ENCODE measurements at places on chromosomes 11 and 22.

DNA sequence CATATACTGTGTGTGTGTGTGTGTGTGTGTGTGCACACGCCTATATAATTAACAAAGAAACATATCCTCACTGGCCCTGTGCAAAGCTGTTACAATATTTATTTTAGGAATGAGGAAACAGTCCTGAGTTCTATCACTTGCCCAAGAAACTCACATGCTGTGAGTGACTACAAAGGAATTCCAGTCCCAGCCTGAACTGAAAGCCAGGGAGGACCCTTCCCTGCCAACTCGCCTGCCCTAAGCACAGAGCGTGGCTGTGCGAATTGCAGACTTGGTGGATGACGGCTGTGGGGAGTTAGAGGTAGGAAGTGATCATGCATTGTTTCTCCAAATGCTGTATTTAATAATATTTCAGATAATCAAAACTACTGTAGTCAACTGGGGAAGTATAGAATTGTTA is 26.4 kb upstream of the CD5 start:
- DNase-seq: no peak

GRCh38 chr11:33303541-33303940 is 46.4 kb downstream of the HIPK3 start:
- DNase-seq: no peak

DNA sequence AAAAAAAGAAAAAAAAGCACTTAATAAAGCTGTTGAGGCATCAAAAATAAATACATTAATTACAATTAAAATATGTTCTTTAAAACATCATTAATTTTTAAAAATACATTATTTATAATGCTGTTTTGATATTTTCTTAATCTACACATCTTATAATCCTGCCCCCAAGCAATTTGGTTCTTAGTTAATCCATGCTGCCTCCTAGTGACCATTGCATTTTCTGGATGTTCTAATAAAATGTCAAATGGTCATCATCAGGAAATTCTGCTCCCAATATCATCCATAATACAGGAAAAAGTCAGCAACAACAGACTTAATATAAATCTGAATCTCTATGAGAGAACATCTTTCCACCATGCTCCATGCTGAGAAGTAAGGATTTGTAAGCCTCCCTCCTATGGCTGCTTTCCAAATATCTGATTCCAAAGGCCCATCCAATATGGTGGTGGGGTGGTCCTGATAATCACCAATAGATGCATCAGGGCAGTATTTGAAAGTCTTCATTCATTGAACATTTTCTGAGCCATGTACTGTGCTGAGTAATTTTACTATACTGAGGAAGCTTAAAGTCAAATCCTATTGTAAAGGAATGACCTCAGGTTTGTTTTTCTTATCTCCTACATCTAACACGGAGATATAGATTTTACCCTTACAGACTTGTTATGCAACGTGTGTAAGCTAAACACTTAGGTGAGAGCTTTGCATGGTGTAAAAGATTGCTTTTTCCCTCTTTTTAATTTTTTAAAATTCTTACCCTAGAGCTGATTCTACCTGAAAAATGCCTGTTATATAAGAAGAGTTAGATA is 124.7 kb upstream of the BMAL1 start:
- DNase-seq: no peak

- no peak for DNase-seq
Observed at GRCh38 chr22:33706100-33706499, 214.2 kb downstream of the LARGE1 start.

DNA sequence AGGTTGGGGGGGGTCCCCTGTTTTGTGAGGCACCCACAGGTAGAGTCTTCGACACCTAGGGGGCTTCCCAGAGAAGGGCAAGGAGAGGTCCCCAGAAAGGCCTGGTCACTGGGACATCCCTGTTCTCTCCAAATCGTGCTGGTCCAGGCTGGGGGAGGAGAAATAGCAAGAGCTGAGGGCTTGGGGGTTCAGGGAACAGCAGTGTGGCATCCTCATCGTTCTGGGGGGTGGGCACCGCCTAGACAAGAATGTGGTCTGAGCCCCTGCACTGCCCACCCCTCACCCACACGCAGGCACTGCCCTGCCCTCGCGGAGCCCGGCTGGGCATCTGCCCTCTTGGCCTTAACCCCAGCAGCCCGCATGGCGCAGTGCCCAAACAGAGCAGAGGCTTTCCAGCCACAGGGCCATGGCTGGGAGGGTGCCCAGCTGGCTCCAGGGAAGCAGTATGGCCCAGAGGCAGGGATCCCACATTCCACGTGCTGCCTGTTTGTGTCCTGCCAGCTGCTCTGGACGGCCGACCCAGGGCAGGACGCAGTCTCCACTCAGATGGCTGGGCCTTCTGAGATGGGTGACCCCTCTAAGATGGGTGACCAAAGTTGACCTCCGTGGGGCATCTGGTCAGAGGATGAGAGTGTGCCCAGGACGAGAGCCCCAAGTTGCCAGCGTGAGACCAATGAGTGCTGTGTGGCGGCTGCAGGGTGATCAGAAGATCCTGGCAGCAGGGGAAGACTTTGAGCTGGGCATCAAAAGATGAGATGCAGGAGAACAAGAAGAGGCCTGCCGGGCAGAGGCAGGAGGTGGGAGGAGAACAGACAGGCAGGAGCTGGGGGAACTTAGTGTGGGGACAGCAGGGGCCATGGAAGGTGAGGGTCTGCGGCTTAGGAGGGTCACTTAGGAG is 14.4 kb downstream of the SCARF2 start:
- DNase-seq: no peak

- DNase-seq: no peak
Observed at GRCh38 chr11:95972060-95972459, 48.2 kb upstream of the MTMR2 start.

DNA sequence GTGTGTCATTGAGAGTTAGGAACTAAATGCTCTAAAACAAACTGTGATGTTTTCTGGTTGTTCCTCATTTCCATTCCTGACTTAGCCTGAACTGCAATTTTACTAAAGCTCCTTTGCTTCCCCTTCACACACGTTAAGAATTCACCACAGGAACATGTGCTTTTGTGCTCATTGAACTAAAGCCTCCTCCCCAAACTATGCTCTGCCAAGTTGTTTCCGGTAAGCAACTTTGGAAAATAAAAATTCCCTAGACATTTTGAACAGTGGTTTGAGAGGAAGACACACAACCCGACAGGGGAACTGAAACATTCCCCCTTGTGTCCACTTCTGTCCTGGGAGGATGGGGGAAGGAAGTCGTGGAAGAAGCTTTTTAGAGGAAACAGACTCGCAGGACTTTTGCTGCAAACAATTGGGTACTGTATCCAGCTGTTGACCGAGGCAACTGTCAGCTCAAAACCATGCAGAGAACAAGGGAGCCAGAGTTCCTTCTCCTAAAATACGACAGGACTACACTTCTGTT is 66.9 kb downstream of the GAB2 start:
- no peak for DNase-seq

DNA sequence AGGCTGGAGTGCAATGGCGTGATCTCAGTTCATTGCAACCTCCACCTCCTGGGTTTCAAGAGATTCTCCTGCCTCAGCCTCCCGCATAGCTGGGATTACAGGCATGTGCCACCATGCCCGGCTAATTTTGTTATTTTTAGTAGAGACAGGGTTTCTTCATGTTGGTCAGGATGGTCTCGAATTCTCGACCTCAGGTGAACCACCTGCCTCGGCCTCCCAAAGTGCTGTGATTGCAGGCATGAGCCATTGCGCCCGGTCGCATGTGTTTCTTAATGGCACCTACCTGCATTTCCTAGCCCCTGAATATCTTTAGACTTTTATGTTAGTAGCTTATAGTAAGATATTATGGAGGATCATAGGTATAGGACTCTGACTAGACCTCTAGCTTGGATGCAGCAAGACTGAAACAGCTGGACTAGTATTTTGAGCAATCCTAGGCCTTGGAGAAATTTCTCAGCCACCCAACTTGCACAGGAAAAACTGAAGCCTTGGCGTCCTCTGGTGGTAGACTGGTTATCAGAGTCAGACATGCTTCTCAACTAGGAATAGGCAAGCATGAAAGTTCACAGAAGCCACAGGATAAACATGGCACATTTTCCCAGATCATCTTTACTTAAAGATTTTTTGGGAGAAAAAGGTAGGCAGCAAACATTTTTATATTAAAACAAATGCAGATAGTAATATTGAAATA is 22.7 kb upstream of the C1QTNF4 start:
- no peak for DNase-seq

DNA sequence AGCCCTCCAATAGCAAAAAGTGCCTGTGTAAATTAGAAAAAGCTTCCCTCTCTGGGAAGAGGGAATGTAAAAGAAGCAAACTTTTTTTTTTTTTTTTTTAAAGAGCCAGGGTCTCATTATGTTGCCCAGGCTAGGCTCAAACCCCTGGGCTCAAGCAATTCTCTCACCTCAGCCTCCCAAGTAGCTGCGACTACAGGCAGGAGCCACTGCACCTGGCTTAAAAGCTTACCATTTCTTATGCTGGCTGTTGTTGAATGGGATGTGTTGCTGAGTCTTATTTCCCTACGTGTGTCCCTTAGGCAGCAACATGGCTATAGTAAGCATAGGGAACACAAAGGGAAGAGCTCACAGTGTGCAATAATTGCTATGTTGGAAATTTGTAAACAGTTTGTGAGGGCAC is 225.5 kb upstream of the CCDC90B start:
- DNase-seq: no peak

GRCh38 chr22:19218541-19219233 is 40.2 kb upstream of the SLC25A1 start:
- DNase-seq: no peak

GRCh38 chr11:8331767-8332166 is 68.1 kb upstream of the LMO1 start:
- no peak for DNase-seq

- no peak for DNase-seq
Observed at GRCh38 chr11:69511358-69512055, 30.0 kb downstream of the LINC01488 start.

DNA sequence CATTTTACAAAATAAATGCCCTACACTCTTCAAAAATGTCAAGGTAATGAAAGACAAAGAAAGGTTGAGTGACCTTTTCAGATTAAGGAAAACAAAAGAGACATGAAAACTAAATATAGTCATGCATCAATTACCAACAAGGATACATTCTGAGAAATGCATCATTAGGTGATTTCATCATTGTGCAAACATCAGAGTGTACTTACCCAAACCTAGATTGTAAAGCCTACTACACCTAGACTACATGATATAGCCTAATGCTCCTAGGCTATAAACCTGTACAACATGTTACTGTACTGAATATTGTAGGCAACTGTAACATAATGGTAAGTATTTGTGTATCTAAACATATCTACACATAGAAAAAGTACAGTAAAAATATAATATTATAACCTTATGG is 26.7 kb downstream of the INTS4 start:
- no peak for DNase-seq

DNA sequence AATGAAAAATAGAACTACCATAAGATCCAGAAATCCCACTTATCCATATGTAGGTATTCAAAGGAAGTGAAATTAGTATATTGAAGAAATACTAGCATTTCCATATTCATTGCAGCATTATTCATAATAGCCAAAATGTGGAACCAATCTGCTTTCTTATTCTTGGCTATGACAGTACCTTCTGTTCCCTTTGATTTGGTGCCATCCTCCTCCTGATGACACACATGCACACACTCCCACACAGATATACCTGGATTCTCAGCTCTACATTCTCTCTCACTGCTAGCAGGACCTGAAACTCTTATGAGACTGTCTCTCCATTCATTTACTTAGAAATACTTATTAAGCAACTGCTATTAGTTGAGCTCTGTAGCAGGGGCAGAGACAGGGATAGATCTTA is 582.6 kb upstream of the TENM4 start:
- DNase-seq: no peak

- no peak for DNase-seq
Observed at GRCh38 chr11:34964610-34965331, 48.4 kb downstream of the PDHX start.

DNA sequence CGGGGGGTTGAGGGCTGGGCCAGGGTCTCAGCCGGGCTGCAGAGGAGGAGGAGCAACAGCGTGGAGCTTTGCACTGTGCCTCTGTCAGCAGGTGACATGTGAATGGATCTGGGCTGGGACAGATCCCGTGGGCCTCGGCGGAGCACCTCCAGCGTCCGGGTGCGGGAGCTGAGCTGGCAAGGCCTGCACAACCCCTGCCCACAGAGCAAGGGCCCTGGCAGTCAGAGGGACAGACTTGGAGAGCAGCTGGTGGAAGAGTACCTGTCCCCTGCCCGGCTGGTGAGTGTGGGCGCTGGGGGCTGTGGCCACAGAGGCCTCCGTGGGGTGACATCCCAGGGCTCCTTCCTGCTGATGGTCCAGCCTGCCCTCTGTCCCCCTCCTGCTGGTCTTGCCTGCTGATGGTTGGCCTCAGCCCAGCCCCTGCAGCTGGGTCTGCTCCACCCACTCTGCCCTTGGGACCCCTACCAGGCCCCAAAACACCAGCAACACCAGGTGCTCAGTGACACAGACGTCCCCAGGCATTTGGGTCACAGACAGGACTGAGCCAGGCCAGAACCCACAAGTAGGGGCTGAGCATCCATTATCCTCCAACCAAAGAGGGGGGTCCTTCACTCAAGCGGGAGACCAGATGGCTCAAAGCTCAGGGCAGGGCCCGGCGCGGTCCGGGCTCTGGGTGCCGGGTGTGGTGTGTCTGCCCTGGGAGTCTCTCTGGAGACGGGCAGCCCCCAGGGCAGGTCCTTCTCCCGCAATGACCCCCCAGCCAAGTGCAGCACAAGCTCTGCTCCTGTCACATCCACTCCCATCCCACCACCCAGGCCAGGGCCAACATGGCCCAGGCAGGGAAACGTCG is 3.5 kb downstream of the LRRC56 start:
- DNase-seq: no peak

DNA sequence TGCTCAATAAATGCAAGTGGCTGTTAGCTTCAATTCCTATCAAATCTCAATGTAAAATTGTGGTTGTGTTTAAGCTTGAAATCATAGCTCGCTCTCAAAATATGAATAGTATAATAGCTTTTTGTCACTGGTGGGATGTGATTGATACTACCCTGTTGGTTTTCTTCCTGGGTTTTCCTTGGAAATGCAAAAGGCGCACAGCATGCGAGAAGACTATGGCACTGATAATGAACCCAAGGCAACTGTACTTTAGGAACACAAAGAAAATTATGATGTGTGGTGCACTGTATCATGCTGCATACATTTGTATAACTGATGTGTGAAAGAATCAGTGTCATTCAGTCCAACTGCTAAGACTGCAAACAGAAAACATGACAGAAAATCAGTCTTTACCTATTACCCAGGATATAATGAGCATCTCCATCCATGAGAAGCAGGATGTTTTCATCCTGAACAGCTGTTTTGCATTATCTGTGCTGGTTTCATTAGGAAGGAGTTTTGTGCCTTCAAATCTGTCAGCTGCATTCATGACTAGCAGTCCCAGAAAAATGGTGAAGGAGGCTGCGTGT is 101.2 kb downstream of the TRPC6 start:
- no peak for DNase-seq

GRCh38 chr22:36612458-36612857 is 83.5 kb upstream of the EIF3D start:
- no peak for DNase-seq

Data from effector memory CD4-positive, alpha-beta T cell (primary cell).